ENCODE measurements at places on chromosomes 11 and 22.

GRCh38 chr22:35477911-35478582 is 62.6 kb upstream of the RASD2 start:
- DNase-seq, result peak; percentile 91

- no peak for DNase-seq
Measured at GRCh38 chr22:24501301-24502005, 6.3 kb downstream of the UPB1 start.

- no peak for DNase-seq
Measured at GRCh38 chr22:38700270-38700788, 414 bp downstream of the JOSD1 start.

GRCh38 chr11:57458060-57458409 is 2.3 kb upstream of the RTN4RL2 start:
- DNase-seq, result no peak

DNA sequence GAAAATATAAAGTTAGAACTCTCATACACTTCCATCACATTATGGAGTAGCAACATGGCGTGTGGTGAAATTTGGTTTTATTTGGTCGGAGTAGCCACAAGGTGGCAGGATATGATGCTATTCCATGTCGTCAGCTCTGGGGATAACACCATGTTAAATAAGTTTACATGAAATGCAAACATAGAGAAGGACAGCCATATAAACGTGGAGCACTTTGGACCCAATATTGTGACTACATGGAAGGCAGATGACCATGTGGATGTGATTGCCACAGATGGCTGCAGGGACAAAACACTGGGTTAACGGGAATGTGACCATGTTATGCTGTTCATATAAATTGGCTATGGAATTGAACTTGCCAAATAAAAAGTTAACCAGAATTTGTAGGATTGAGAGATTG is 21.0 kb downstream of the OR5M11 start:
- no peak for DNase-seq

GRCh38 chr11:19959648-19960059 is 200.6 kb downstream of the DBX1 start:
- DNase-seq, result no peak

GRCh38 chr11:75593286-75593915 is 31.3 kb downstream of the SERPINH1 start:
- DNase-seq, result no peak

GRCh38 chr11:65593518-65594414 is 1.8 kb downstream of the KCNK7 start:
- DNase-seq, result no peak

DNA sequence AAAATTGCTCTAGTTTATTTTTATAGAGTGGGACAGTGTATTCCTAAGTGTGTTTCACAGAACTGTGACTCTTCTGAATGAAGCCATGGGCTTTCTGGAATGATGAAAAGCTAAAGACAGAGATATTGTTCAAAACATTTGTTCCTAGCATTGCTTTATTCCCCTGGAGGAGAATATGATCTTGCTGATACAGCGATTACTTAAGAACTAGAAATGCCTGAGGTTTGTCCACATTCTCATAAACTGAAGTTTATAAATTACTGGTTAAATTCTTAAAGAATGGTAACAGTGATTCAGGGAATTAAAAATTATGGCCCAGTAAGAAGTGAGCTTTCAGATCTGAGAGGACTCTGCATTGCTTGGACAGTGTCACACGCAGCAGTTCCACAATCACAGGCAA is 690.3 kb downstream of the FAM181B start:
- no peak for DNase-seq

DNA sequence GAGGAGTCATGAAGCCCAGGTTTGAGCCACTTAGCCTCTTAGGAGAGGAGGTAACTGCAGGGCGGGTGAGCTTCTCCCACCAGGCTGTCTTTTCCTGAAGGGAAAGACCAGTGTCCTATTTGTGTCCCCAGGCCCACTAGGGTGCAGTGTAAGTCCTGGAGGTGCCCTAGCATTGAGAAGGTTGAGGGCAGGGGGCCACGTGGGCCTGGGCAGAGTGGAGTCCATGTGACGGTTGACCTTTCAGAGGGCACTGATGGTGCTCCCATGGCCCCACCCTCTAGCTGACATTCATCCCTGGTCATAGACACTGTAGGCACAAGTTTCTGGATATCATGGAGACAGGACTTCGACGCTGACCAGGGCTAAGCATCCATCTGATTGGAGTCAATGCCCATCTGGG is 44.1 kb upstream of the TP53I11 start:
- DNase-seq, result no peak

DNA sequence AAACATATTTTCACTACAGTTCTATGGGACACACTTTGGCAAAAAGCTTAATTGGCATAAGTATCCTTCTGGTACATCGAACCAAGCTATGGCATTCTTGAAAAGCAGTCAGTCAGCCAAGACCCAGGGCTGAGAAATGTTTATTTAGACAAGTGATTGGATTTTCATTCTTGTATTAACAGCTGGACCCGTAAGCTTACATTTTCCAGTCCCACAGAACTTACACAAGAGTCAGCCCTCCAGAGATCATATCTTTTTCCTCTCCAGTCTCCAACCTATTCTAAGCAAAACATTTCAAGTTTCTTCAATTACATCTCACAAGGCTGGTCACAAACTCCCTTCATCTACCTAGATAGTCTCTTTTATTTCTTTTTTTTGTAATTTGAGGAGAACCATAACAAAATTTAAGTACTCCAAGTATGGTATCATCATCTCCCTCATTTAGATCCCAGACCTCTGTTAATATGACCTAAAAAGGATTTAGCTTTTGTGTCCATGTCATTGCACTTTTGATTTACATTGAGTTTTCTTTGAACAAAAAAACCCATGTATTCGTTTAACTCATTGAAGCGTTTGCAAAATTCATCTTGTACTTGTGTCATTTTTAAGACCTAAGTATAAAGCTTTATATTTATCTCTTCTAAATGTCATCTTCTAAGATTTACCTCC is 67.9 kb upstream of the GRK3 start:
- DNase-seq, result peak; percentile 83

- DNase-seq, result peak; percentile 53
Measured at GRCh38 chr11:1064167-1064566, 10.5 kb upstream of the MUC2 start.

DNA sequence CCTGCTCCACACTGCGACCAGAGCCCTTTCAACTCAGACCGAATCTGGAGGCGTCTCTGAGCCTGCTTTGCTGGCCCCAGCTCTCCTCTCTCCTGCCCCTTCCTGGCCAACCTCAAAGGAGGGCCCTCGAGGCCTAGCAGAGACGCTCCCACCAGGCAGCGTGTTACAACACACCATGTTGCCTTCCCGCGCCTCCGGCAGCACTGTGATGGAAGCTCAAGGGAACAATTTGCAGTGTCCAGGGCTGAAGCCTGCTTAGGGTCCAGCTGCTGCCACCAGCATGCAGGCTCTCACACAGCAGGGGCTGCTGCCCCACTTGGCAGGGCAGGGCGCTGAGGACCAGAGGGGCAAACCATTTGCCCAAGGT is 18.4 kb downstream of the LINC01488 start:
- DNase-seq, result no peak

DNA sequence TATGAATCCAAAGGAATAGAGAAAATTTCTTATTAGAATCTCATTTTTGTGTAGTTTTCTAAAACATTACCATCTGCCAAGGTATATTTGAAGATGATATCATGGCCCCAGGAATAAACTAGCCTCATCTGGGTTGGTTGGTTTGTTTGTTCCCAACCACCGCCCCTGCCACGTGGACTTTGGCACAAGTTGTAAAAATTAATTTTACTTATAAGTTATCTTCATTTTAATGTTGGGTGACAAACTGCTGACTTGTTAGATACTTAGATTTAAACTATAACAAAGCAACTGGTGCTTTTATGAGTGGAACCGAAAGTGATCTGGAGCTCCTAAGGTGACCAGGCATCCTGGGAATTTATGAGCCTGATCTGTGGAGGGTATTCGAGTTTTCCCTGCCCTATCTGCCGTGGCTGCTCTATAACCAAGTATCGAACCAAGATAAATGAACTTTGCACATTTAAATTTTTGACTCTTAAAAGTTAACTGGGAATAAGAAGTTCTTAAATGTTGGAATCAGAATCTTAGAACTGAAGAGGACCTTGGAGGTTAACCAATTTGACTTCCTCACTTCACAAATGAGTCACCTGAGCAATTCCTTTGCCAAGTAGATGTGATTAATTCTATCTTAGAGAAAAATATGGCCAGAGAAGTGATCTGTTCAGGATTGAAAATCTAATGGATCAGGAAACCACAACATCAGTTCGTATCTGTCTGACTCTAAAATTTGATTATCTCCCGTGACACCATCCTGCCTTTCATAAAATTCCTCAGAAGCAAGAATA is 129.1 kb upstream of the ARHGAP42 start:
- DNase-seq, result peak; percentile 63

DNA sequence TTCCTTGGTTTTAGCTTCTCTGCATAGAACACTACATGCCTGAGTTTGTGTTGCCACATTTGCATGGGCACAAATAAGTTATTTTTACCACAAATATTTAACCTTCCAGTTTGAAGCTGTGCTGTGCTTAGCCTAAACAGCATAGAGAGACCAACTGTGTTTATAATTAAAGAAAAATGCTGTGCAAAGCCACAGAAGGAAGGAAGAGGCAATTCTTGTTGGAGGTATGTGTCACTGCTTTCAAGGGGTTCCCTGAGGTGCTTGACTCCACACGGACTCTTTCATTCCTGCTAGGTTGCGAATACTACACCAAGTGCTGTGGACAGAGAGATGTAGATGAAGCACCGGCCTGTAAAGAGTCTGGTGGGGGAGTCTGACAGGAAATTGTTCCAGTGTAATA is 47.6 kb upstream of the OLFML1 start:
- DNase-seq, result no peak

DNA sequence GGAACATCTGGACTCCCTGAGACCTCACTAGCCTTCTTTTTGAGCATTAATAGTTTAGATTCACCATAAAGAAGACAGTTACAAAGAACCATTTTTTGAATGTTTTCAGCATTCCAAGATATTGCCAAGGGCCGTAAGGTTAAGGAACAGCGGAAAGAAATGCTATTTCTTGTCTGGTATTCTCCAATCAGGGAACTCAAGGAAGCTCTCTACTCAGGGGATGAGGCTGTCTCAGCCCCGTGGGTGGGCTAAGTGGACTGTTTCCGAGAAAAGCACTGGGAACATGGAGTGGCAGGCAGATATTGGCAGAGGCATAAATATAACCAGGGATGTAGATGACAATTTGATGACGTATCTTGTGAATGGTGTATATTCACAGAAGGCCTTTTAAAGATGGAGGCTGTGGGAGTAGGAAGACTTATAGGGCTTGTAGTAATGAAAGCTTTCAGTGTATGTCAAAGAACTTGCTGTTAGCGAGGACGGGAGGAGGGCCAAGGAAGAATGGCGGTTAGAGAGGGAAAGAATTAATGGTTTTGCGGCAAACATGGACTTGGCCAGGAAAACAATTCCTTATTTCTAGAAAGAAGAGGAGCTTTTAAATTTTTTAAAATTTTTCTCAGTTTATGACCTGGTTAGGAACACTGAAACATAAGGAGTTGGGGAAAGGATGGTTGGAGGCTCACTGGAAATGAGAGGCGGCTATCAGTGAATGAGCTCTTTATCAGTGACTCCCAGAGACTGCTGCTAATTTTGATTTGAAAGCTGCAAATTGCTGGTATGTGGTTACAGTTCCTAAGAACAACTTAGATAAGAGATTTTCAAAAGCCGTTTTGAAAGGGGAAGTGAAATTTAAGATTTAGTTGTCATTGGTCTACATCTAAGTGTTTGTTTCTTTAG is 64.6 kb downstream of the ST3GAL4 start:
- DNase-seq, result peak; percentile 84

GRCh38 chr11:134527382-134528243 is 115.6 kb upstream of the B3GAT1 start:
- DNase-seq, result no peak

GRCh38 chr11:90453525-90453924 is 230.7 kb upstream of the CHORDC1 start:
- DNase-seq, result no peak

DNA sequence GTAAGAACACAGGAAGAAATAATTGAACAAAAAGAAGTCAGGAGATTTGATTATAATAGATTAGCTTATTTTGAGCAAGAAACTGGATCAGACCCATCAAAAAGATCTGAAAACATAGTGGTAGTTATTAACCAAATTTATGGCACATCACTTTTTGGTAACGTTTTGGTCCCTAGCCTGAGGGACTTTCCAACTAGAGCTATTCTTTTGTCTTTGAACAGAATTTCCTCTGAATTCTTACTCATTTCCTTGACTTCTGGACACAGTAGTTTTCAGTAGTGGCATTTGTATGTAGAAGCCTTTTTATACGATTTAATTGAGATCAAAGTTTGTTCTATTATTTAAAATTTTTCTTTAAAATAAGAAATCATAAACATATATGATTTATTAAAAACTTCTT is 96.5 kb upstream of the PDGFD start:
- no peak for DNase-seq

Measured in IMR-90 (cell line).